ENCODE measurements at places on chromosomes 13 and 19.

DNA sequence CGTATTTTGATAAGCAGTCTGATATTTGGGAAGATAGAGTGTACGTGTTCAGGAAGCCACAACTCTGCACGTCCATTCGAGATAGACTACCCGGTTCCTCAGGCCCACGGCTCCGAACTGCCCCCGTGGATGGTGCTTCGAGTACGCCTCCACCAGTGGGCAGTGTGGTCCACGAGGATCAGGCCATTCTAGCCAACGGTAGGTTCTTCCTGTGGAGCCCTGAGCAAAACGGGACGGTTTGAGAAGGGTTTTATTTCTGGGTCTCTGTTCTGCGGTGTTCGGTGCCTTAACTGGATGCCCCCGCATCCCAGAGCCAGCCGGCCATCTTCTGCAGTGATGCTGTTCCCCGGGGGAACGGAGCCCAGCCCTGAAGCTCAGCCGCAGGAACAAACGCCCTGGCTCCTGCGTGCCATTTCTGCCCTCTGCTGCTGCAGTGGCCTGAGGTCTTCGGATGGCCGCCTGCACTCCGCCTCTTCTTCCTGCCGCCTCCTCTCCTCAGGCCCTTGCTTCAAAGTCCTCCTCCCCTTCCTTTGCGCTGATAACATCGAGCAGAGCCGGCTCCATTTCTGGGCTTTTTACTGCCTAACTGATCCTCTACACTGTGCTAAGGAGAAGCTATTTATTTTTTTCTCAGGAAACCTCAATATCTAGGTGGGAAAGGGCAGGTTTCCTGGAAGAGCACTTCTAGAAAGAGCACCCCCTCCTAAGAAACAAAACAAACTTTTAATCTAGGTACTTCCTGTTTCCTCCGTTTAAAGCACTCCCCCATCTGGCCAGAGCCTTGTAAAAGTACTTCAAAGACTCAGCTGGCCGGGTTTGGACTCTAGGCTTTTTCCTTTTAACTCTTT is 36.2 kb upstream of the SLC46A3 start:
- DNase-seq, result no peak

- no peak for DNase-seq
Observed at GRCh38 chr19:34707661-34708060, 26.4 kb upstream of the ZNF181 start.

DNA sequence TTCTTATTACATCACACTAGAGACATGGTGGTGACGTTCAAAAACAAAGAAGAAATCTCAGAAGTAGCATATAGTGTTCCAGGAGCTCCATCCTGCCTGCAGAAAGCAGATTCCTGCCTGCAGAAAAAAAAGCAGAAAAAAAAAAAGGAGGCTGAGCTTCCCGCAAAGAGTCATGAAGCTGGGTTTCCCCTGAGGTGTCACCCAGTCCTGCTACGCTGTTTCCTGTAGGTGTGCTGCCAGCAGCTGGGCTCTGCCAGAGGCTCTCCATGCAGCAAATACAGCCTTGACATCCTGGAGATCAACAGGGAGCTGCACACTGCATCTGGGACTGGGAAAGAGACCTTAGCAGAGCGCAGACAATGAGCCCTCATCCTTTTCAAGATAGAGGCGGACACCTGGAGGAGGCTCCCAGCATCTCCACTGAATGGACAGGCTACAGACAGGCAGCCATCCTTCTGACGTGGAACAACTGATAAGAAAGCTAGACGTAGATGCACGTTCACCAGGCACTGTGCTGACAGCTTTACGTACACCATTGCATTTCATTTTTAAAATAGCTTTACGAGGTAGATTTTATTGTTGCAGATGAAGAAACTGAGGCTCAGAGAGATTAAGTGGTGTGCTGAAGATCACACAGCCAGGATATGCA is 350.9 kb downstream of the FOXO1 start:
- DNase-seq, result peak; percentile 52

DNA sequence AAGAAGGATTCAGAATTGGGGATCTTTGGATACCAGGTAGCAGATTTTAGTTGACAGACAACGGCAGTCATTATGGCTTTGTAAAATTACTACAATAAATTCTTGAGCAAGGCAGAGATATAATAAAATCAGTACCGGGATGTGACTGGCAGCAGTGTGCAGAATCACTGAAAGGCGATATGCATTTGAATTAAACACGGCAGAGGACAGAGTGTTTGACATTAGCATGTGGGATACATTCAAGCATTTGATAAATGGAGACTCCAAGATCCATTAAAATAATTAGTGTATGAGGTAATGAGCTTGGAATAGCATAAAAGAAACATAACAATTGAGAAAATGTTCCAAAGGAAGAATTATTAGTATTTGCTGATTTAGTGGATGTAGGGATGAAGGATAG is 36.8 kb downstream of the LCP1 start:
- no peak for DNase-seq

GRCh38 chr13:106541826-106542225 is 6.4 kb upstream of the EFNB2 start:
- no peak for DNase-seq

DNA sequence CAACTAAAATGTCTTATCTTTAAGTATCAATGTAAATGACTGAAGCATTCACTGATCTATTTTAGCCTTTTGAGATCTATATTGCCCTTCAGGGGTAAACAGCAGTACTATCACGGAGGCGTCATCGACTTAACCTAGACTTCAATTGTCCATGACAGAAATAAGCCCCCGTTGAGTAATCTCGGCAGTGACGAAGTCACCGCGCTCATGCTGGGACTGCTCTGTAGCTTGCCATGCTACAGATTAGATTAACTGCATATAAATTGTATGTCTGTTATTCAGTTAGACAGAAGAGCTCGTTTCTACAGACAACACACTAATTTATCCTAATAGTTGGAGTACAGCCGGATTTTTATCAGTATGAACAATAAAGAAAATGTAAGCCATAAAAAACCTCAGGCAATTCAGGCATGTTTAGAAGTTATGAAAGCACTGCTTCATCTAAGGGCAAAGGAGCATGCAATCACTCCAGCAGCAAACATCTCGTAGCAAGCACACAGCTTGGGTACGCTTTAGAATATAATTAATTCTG is 56.6 kb downstream of the TUBGCP3 start:
- no peak for DNase-seq

DNA sequence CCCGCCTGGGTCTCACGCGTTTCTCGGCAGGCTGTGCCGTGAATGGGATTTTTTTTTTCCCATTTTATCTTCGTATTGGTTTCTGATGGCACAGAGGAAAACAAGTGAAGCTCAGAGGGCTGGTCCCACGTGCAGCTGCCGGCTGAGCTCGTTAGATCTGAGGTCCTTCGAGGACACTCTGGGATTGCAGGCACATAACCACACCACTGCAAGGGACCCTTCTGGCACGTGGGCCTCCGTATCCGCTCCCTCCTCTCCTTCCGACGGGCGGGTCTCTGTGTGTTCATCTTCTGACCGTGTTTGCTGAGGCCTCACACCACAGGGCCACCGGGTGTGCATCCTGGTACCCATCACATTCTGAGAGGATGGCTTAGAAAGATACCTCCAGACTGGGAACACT is 16.6 kb downstream of the CFD start:
- DNase-seq, result no peak

GRCh38 chr13:112744168-112745021 is 54.6 kb downstream of the ATP11A start:
- no peak for DNase-seq

- peak; percentile 81 for DNase-seq
Observed at GRCh38 chr19:6737873-6738786, 750 bp upstream of the GPR108 start.

- DNase-seq, result no peak
Observed at GRCh38 chr13:105902396-105902795, 633.1 kb downstream of the EFNB2 start.

DNA sequence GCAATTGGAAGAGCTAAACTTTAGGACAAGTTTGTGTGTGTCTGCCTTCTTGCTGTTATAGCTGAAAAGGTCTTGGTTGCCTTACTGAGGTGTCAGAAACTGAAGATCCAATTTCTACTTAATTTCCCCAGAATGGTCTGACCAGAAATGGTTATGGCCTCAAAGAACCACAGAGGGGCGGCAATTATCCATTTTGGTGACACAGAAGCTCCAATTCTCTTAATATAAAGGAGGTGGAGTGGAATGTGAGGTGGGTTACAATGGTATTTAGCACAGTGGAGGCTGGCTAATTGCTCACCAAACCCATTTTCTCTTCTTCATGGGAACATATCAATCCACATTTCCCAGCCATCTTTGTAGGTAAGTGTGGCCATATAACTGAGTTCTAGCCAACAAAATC is 1157.2 kb downstream of the OLFM4 start:
- no peak for DNase-seq

DNA sequence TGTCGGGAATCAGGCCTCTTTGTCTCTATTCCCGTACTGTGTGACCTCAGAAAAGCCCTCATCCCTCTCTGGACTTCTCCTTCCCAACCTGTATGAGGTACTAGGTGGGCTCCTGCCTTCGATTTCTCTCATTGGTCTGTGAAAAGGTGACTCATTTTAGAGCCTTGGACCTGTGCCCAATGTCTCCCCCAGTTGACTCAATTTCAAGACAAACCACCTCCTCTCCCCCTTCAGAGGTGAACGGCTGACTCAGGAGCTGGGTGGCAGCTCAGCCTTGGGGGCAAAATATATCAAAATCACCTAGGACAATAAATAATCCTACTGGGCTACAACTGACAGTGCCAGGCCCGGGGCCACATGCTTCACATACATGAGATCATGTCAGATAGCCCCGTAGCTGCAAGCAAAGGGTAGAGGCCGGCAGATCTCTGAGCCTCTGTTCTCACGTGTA is 630 bp downstream of the COQ8B start:
- DNase-seq, result peak; percentile 46

- no peak for DNase-seq
Observed at GRCh38 chr13:26133851-26134250, 82.0 kb upstream of the SHISA2 start.

DNA sequence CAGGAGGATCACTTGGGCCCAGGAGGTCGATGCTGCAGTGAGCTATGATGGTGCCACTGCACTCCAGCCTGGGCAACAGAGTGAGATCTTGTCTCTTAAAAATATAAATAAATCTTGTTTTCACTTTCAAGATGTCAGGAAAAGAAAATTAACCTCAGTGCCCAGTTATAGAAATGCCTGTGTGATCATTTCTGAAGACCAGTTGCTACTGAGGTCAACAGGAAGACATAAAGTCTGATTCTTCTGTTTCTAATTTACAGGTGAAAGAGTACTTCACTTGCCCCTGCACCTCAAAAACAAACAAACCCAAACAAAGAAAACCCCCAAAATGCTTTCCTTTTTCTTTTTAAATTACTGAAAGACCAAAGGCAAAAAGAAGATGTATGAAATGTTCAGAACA is 174.3 kb upstream of the NBEA start:
- no peak for DNase-seq

DNA sequence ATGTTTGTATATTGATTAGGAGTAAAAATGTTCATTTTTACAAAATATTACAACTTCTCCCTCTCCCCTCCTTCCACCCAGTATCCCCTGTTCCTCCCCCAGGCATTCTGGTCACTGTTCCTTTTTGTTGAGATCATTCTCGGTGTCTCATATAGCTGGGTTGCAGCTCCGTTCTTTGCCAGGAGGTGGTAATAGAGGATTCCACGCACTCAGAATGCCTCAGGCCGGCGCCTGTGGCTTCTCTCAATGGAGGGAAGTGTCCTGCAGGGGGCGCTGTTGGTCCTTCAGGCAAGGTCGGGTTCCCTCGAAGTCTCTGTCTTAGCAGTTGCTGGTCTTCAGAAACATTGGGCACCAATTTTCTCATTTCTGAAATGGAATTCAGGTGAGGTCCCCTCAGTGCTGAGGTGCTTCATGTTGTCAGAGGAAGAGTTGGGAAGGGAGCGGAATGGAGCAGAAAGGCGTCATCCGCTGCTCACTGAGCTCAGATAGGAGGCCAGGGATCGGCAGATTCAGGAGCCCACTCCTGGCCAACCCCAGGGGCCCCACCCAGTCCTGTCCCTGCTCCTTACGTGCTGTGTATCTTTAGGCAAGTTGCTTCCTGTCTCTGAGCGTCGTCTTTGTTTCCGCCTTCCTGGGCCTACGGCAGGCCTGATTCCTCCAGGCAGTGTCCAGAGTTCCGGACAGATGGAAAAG is 10.3 kb upstream of the GARIN5A start:
- peak; percentile 43 for DNase-seq

DNA sequence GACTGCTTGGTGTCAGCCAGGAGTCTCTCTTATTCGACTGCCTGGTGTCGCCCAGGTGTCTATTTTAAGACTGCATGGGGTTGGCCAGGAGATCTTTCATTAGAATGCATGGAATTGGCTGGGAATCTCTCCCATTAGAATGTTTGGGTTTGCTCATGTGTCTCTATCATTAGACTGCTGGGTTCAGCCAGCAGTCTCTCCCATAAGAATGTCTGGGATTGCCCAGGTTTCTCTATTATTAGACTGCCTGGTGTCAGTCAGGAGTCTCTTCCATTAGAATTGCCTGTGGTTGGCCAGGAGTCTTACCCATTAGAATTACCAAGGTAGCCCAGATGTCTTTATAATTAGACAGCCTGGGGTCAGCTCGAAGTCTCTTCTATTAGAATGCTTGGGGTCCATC is 1496.0 kb downstream of the UQCRFS1 start:
- no peak for DNase-seq

DNA sequence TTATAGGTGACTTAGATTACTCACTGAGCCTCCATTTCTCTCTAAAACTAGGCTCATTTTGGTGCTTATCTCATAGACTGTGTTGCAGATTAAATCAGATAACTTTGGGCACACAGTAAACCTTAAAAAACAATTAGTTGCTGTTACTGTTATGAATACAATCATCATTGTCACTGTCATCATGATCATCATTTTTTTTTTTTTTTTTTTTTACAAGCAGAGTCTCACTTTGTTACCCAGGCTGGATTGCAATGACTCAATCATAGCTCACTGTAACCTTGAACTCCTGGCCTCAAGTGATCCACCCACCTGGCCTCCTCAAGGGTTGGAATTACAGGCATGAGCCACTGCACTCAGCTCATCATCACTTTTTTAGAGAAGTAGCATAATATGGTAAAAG is 60.0 kb downstream of the VWA8 start:
- no peak for DNase-seq

DNA sequence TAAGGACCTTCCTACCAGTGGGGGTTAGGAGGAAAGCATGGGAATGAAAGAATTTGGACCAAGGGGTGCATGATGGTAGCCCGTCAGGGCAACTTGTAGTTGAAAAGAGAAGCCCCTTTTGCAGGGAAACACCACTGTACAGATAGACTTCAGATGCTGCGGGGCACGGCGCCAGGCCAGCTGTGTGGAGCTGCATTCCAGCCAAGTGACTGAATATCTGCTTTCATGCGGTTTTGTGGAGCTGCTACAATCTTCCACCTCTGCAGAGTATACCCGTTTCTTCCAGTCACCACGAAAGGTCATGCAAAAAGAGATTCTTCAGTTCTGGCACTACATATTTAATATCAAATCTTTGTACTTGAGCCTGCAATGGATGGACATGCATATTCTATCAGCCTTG is 104.7 kb downstream of the RGCC start:
- no peak for DNase-seq
